ENCODE measurements at places on chromosomes 3 and 15.

GRCh38 chr15:70165716-70166284 lies 68.1 kb upstream of the TLE3 start:
- no peak for DNase-seq

- no peak for DNase-seq
Measured at GRCh38 chr15:38660738-38661137, 96.1 kb upstream of the RASGRP1 start.

GRCh38 chr3:132573797-132574211 lies 23.3 kb upstream of the ACKR4 start:
- no peak for DNase-seq

GRCh38 chr3:12356996-12357395 lies 68.1 kb downstream of the PPARG start:
- DNase-seq, result no peak

DNA sequence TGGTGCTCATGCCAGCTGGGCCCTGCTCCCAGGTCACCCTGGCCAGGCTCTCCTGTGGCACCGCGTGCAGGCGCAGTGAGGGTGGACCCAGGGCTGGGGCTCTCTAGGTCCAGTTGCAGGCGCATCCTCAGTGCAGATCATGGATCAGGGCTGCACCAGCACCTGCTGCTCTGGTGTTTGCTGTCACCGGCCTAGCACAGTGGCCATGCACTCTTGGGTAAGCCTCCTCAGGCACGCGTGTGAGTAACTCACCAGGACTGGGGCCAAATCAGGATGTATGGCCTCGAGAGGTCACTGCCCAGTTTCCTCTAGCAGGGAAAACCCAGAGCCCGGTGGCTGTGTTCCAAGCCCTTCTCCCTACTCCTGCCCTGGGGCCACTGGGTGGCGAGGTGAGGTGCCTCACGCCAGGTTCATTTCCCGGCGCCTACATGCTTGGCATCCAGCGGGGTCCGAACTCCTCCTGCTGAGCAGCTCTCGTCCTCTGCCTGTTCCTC lies 45.5 kb upstream of the SLC41A3 start:
- no peak for DNase-seq

- no peak for DNase-seq
Measured at GRCh38 chr3:116135457-116136085, 309.7 kb downstream of the LSAMP start.

GRCh38 chr3:154214306-154214705 lies 93.1 kb downstream of the ARHGEF26 start:
- DNase-seq, result no peak

GRCh38 chr3:177145381-177145780 lies 51.9 kb downstream of the TBL1XR1 start:
- no peak for DNase-seq

GRCh38 chr3:32398531-32398930 lies 6.9 kb downstream of the CMTM7 start:
- DNase-seq, result no peak

GRCh38 chr15:42083916-42084315 lies 10.4 kb downstream of the PLA2G4D start:
- no peak for DNase-seq

- DNase-seq, result no peak
Measured at GRCh38 chr15:63596676-63597037, 530 bp upstream of the FBXL22 start.

DNA sequence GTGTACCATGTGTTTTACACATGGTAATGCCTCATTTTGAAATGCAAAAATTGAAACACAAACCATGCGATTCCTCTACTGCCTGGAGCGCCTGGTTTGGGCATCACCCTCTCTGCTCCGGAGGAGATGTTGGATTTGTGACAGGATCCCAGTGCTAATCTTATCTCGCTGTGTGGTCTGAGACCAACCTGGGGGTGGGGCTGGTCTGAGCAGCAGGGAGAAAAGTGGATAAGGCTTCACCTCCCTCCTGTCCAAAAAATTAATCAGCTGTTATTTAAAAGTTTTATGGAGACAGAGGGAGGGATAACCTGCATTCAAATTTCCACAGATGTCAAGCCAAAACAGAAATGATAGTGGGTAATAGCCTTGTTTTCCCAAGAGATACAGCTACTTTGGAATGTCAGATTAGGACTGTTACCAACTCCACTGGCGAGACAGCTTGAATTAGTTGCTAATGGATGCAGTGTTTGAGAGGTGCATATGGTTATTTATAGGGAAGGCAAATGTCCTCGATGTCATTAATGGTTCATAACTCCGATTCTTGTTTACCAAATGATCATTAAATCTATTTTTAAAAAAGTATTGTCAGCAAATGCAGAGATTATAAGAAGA lies 54.0 kb upstream of the SKOR1 start:
- no peak for DNase-seq

GRCh38 chr15:41263891-41264351 lies 32.9 kb downstream of the CHP1 start:
- DNase-seq, result no peak

GRCh38 chr3:136078421-136079364 lies 113.2 kb downstream of the PPP2R3A start:
- DNase-seq, result no peak

GRCh38 chr3:138222131-138222941 lies 35.2 kb downstream of the ARMC8 start:
- DNase-seq, result no peak

DNA sequence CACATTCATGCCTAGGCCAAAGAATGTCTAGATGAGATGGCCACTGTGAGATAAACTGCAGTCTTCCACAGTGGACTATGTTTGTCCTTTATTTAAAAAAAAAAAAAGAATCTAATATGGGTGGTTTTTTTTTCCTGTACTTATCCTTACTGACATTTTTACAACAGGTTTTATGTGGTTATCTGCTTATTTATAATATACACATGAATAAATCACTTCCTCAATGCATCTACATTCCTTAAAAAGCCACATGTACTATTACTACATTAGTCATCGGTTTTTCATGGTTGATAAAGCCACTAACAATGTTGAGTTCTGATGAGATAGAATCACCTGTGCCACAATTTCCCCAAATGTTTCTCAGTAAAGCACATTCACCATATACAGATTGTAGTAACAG lies 341.3 kb upstream of the THBS1 start:
- no peak for DNase-seq

DNA sequence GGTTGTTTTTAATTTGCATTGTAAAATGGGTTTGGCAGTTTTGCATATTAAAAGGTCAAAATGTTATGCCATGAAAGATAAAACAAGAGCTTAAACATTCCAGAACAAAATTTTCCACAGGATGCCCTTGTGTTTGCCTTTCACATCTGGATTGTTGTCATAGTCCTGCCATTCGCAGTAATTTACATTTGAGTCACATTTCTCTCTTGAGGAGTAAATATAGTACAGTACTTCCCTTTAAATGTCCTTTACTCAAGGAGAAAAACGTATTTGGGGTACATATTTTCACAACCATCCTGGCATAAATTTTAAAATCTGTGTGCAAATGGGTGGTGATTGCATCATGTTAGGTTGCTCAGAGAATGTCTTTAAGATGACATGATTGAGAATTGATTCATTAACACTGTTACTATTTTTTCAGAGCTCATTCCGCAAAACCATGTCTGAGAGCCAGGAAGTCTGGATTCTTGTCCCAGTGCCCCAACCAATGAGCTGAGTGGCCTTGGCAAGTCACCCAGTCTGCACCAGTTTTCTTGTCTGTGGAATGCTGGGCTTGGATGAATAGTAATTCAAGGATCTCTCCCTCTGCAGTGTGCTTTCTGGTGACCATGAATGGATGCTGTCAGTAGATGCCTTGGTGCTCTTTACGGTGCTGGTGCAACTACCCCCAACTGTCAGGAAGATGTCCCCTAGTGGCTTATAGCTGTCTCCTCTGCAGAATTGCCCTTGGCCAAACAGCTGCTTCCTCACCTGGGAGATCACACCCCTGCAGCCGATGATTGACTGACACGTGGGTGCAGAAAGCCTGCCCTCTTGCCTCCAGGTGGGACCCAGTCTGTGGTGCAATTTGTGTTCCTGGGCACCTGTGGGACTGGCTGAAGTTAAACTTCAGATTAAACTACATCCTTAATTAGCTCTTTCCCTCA lies 43.0 kb downstream of the ABHD5 start:
- DNase-seq, result no peak

DNA sequence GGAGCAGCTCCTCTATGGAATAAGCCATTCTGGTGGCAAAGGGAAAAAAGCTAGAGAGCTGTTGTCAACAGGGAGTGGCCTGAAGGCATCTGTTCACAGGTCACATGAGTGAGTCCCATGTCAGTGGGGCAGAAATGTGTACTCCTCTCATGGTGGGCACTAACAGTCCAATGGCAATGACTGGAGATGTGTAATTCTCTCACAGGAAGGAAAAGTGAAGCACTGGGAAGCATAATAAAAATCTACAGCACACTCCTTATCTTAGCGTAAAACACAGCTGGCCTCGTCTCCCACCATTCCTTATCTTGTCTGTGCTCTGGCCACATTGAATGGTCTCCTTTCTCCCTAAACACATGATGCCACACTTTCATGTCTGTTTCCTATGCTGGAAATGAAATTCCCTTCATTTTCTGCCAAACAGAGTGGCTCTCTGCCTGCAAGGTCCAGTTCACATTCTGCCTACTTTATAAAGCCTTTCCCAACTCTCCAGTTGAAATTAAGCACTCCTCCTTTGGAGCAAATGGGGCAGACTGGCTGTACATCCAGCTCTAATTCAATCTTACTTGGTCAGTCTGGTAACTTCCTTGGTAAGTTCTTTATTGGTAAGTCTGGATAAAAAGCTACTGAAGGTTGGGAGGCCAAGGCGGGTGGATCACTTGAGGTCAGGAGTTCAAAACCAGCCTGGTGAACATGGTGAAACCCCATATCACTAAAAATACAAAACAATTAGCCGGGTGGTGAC lies 139.8 kb downstream of the RPL22L1 start:
- no peak for DNase-seq

DNA sequence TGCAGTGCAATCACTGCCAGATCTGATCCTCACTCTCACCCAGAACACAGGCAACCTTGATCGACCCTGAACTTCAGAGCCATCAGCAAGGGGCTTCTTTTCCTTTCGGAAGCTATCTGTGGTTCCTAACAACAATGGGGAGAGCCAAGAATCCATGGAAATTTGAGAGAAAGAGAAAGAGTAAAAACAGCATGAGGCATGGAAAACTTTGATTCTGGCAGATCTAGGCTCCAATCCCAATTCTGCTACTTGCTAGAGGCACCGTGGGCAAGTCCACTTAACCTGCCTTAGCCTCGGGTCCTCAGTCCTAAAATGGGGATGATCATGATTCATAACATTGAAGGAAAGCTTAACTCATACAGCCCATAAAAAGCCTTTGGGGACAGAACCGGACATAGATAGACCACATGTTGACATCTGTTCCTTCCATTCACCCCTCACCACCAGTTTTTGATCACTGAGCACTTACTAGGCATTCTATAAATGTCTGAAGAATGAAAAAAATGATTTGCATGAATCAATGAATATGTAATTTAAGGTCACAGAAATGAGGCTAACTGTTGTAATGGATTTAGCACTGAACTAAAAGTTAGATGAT lies 605.7 kb upstream of the CFAP20DC start:
- DNase-seq, result no peak

DNA sequence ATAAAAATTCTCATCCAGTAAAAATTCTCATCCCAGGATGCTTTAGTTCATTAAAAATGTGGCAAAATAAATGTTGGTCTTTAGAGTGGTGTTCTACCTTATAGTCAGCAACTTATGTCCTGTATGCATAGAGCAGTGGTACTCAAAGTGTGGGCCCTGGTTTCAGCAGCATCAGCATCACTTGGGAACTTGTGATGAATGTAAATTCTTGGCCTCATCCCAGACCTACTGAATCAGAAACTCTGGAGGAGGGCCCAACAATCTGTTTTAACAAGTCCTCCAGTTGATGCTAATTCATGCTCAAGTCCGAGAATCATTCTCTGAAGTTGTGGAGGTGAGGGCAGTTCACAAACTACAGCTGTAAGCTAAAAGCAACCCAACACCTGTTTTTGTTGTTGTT lies 307.3 kb upstream of the SATB1 start:
- DNase-seq, result no peak

GRCh38 chr3:31196881-31197364 lies 302.5 kb upstream of the GADL1 start:
- DNase-seq, result no peak

- no peak for DNase-seq
Measured at GRCh38 chr3:18830087-18830486, 318.2 kb upstream of the KCNH8 start.

- no peak for DNase-seq
Measured at GRCh38 chr15:67127331-67127664, 61.9 kb downstream of the SMAD3 start.

GRCh38 chr15:74725845-74726773 lies 781 bp upstream of the CYP1A1 start:
- peak; percentile 35 for DNase-seq

- DNase-seq, result no peak
Measured at GRCh38 chr3:10492364-10493201, 12.8 kb downstream of the ATP2B2 start.

DNA sequence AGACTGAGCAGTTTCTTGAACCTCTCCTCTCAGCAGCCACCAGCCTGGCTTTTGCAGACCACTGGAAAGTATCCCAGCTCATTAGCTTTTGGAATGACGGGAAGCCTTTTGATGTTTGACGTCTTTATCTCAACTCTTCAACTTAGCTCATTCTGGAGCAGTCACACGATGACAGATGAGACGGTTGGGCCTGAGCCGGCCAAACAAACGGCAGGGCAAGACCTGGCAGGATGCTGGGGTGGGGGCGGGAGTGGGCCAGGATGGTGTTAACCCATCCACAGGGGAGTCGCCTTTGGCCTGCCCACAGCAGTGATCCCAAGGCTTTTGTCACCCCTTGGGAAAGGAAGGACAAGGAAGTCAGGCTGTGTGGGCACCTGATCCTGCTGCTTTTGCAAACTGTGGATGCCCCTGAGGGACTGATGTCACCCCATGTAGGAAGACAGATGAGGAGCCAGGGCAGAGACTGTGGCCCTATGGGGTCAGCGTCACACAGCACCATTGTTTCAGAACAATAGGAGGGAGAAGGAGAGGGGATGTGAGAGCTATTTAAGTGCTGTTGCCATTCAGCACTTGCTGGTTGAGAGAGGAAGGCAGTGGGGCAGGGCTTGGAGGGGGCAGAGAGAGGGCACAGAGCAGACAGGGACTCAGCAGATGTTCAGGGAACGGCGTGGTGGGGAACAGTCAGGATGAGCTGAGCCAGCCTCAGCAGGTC lies 121.9 kb upstream of the CTDSPL start:
- no peak for DNase-seq

GRCh38 chr3:146625186-146625775 lies 20.1 kb upstream of the PLSCR5 start:
- no peak for DNase-seq

GRCh38 chr3:195119461-195120266 lies 151.3 kb downstream of the XXYLT1 start:
- no peak for DNase-seq

- DNase-seq, result no peak
Measured at GRCh38 chr15:27361438-27361837, 390.5 kb downstream of the GABRG3 start.

GRCh38 chr3:26280517-26280916 lies 342.1 kb upstream of the LRRC3B start:
- no peak for DNase-seq

- no peak for DNase-seq
Measured at GRCh38 chr3:58158442-58159153, 52.2 kb downstream of the DNASE1L3 start.
